NCI-H1930 (cell line): ENCODE measurements at places on chromosomes 6 and 20.

- DNase-seq: no peak
Observed at GRCh38 chr6:5401845-5402738, 140.8 kb downstream of the FARS2 start.

- DNase-seq: no peak
Observed at GRCh38 chr6:115358616-115359015, 702.1 kb downstream of the FRK start.

DNA sequence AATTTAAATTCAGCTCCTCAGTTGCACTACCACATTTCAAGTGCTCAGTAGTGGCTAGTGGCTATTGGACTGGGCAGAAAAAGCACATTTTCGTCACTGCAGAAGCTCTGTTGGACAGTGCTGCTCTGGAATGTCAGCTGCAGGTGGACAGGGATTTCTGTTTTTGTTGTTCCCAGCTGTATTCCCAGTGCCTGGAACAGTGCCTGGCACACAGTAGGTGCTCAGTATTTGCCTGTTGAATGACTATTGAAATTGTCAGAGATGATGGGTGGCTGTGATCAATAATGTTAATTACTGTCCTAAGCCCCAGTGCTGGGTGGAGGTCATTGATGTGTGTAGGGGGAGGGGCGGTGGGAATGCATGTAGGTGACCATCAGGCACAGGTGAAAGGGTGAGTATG is 5.5 kb downstream of the CLPSL1 start:
- DNase-seq: no peak

GRCh38 chr6:142819603-142820337 is 125.2 kb downstream of the HIVEP2 start:
- no peak for DNase-seq

DNA sequence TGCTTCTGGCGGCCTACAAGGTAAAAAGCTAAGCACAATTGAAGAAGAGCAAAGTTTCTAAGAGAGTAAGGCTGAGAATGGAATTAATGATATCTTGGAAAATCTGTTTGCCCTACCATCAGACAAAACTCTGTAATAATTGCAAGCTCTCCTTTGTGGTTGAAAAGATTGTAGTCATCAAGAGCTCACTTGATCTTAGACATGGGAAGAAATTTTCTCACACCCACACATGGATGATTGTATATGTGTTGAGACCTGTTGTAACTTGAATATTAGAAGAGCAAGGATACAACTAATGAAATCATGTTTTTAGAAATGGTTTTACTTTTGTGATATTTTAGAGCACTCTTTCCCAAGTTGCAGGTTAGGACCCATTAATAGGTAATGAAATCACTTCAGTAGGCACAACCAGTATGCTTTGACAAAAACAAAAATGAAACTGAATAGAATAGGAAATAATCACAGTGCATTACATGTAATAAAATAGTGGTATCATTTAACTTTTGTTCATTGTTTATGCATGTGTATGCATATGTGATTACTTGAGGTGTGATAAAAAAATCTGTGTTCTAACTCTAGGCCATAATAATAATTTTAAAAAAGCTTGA is 14.0 kb downstream of the DCBLD1 start:
- DNase-seq: no peak

DNA sequence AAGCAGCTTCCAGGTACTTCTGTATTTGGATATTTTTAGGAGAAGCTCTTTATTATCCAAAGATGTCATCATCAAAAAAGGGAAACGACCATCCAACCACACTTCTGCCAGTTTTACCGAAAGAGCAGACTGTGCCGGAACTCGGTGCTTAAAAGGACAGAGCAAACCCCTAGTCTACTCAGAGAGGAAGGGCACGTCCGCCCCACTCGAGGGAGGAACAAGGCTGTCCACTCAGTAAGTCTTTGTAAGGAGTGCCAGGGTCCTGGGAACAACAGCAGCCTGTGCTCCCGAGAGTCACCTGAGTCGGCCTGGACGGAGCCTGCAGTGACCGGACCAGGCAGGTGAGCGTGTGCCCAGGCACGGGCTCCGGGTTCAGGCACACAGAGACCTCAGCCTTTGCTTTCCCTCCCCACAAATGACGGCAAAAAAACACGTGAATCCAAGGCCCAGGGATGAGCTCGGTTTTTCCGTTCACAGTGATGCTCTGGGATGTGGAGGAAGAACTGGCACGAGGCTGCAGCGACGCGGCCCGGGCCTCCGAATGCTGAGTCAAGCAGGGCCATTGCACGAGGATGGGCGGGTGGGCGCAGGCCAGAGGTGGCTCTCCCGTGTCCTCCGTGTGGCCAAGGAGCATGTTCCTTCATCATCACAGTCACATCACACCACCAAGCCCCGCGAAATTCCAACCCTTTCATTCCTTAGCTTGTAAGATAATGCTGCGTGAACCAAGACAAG is 17.4 kb upstream of the SLCO4A1 start:
- no peak for DNase-seq

- DNase-seq: no peak
Observed at GRCh38 chr6:85452441-85452881, 2.6 kb downstream of the NT5E start.

GRCh38 chr6:20632696-20633095 is 98.4 kb downstream of the CDKAL1 start:
- no peak for DNase-seq

DNA sequence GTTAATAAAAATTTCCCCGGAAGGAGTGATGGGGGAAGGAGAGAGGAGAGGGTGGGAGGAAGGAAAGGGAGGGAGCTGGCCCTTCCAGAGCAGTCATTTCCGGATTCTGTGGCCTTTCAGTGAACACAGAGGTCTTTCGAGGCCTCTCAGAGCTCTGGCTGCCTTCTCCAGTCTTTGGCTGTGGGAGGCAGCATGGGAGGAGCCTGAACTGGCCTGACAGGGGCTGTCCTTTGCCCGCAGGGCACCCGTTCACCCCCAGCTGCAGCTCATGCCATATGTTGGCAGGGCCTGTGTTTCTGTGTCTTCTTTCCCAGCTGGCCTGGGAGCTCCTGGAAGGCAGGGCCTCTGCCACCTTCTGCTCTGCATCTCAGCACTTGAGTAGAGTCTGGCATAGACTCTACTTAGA is 95.5 kb downstream of the PPP1R14C start:
- no peak for DNase-seq

- DNase-seq: no peak
Observed at GRCh38 chr6:73983367-73983766, 287.4 kb downstream of the CD109 start.

DNA sequence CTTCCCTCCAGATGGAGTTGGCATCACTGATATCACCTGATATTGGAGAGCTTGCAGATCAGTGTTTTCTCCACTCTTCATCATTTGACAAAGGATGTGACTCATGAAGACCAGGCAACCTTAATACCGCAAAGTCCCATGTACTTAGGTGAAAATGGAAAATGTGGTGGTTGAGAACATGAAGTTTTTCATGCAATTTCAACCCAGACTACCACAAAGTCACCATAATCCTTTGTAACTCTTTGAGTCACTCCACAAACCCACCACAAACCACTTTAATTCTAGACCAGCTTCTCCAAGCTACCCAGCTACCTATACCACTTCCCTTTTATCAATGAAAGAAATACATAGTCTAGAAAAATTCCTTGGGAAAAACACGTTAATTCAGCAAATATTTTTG is 7.1 kb downstream of the NHLRC1 start:
- DNase-seq: no peak

GRCh38 chr20:62060631-62061541 is 4.8 kb downstream of the TAF4 start:
- DNase-seq: no peak

DNA sequence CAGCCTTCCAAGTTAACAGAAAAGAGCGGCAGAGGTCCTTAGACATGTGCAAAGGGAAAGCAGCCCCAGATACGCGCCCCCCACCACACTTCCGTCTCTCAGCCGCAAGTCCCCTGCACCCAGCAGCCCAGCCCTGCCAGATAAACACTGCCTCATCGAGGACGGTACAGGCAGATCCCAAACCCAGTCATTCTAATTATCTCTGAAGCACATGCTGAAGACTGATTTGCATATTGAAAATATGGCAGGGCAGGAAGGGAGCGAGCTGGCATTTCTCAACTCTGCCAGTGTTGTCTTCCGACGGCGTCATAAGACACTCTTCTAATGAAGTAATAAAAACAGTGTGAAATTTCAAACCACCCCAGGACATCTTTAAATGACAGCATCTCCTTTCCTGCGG is 122.8 kb upstream of the CDH4 start:
- DNase-seq: no peak

DNA sequence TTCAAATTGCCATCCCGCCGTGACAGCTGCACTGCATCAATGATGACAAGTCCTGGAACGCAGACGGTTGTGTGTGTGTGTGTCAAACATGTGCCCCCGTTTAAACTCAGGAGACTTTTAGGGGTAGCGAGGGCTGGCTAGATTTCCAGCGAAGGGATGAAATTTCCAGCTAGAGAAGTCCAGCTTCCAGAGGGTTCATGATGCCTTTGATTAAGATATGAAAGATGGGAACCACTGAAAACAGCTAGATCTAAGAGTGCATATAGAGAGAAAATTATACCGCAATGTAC is 644 bp downstream of the KIZ start:
- no peak for DNase-seq

- no peak for DNase-seq
Observed at GRCh38 chr6:143901885-143902750, 37.8 kb downstream of the ZC2HC1B start.

DNA sequence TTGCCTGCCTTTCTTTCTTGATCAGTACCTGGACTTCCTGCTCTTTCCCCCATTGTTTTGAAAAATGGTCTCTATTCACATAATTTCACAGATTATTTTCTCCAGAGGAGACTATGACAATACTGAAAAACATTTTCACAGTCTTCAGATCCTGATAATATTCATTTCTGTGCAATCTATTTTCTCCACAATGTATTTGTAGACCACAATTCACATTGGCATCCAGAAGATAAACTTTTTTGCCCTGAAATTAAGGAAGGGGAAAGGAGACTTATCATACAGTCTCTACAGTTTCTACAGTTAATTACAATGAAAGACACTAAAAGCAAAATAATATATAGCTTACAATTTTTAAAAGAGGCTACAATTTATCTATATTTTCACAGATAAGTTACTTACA is 18.4 kb downstream of the LCA5 start:
- no peak for DNase-seq

DNA sequence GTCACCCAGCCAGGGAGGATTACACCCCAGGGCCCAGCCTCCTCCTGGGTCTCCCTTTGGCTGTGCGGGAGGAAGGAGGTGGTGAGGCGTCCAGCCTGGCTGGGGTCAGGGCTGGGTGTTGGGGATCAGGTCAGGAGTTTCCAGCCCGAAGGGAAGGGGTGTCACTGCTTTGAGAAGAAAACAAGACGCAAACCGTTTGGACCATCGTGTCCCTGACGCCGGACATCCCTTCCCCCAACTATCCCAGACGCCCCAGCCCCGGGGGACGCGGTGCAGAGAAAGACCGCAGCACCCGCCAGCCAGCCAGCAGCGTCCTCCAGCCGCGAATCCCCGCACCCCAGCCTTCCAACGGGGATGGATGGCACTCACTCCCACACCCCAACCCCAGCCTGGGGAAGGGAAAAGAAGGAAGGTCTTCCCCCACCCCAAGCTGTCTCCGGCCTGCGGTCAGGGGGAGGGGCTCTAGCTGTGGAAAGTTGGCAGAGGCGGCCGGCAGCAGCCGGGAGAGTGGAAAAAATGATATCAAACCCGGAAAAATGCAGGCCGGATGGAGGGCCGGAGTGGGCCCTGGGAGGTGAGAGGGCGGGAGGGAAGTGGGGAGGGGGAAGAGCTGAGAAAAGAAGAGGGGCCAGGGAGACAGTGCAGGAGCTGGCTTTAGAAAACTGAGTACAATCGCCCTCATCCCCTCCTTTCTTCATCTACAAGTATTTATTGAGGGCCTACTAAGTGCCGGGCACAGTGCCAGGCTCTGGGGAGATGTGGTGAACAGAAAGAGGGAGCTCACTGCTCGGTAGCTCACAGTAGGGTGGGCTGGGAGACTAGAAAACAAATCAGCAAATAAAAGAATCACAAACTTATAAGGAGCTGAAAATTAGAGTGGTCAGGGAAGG is 10.6 kb downstream of the REM1 start:
- DNase-seq: no peak

DNA sequence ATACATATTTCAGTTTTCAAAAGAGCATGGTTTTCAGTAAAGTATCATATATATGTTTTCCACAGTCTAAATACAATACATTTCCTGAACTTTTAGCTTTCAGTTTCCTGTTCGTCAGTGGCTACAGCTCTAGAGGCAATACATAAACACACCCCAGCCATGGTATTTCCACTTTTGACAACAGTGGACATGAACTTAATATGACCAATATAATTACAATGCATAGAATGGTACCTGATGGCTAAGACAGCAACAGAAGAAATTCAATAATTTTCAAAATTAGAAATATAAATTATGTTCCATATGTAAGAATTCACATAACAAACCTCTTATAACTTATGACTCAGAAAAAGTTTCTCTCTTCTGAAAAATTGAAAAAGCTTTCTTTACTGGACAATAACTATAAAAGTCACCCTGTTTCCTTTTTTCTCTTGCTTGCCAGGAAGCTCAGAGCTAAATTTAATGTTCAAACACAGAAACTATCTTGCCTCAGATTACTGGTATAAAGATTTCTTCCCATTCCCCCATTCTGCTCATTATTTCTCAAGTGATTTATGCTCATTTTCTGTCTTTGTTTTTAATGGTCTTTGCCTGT is 19.2 kb downstream of the FKBP5 start:
- no peak for DNase-seq

GRCh38 chr6:38518511-38519304 is 121.0 kb downstream of the BTBD9 start:
- DNase-seq: no peak

- no peak for DNase-seq
Observed at GRCh38 chr6:100432136-100432535, 32.6 kb downstream of the SIM1 start.

DNA sequence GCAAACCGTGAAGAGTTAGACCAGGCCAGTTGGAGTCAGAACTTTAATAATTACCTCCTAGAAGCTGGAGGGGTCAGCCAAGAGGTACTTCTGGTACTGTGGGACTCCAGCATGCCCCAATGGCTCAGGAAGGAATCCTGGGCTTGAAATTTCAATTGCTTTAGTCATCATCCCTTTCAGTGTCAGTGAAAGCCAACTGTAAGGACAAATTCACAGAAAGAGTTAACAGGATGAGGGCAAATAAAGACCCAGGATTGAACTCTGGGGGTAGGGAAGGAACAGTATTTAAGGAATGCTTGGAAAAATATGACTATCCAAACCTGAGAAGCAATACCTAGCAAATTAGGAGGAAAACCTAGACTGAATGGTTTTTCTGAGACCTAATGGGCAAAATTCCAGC is 735.1 kb upstream of the MARCKS start:
- DNase-seq: no peak

GRCh38 chr20:11205769-11206362 is 532.1 kb upstream of the JAG1 start:
- no peak for DNase-seq

DNA sequence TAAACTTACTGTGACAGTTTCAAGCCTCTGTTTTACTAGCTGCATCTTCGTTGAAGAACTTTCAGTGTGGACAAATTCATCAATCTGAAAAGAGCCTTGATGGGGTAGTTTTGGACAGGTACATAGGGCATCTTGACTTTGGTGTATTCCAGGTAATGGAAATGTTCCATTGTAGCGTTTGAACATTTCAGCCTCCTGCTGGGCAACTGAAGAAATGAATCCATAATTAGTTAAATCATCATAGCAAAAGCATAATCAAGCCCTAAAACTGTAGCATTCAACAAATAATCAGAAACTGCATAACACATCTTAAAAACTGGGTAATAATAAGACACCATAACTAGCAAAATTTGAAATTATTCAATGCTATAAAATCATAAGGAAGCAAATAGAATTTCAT is 86.2 kb downstream of the AHI1 start:
- no peak for DNase-seq
